Astrocyte of the spinal cord (primary cell): ENCODE measurements at places on chromosomes 5 and 9.

DNA sequence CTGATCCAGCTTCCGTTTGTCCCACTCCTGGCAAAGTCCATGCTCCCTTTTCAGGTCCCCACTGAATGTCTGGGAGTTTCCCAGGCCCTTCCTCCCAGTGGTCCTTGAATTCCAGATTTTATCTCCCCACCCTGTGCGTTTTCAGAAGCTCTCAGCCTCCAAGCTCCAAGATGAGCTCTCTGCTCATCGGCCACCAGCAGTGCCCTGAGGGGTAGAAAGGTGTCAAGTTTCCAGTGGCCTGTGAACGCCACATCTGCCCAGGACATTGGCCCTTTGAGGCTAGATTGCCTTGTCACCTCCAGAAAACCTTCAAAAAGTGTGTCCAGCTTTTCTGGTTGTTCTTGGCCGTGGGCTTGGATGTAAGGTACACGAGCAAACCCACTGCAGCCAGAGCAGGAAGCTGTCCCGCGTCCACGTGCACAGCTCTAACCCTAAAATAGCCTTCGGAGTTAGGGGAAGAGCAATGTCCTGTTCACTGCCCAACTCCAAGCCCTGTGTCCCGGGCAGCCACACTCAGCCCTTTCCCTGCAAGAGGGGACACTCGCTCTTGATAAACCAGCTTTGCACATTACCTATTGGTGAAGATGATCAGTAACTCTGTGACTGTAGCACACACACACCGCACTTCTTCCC lies 10.9 kb upstream of the LRRC14B start:
- DNase-seq, result no peak

DNA sequence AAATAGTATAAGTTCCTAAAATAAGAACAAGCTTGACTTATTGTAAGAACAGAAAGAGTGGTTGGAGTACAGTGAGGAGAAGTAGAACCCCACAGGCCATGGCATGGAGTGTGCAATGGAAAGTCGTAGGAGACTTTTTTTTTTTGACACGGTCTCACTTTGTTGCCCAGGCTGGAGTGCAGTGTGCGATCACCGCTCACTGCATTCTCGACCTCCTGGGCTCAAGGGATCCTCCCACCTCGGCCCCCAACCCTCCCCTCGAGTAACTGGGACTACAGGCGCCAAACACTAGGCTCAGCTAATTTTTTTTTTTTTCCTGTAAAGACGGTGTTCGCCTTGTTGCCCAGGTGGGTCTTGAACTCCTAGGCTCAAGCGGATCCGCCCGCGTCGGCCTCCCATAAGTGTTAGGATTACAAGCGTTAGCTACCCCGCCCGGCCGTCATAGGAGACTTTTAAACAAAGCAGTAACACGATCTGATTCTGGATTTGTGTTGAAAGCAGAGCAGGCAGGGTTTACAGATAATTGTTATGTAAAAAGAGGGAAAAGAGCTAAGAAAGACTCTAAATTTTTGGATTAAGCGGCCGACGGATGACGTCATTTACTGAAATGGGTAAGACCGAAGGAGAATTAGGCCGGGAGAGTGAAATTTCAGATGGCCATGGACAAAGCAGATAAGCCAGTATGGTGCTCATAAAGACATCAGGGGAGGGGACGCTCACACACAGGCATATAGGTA lies 752 bp downstream of the TSTD2 start:
- DNase-seq, result no peak

DNA sequence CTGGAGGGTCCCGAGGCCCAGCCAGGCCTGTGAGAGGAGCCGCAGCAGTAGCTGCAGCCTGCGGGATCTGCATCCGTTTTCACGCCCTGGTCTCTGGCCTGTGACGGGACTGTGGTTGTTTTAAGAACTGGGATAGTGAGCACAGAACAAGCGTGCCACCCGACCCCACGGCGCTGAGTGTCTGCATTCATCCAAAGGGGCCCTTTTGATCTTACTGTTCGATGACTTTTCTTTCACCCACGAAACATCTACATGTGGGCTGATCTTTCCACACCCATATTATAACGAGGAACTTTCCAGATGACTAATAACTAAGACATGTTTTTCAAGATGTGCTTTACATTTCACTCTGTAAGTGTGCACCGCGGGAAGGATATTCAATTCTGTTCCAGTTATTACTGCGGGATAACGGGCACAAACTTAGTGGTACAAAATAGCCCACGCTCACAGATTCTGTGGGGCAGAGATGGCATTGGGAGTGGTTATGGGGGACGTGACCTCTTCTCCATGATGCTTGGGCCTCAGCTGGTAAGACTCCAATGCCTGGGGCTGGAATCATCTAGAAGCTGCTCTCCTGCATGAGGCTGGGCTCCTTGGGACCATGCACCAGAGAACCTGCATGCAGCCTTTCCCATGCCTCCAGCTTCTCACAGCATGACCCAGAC lies 165.0 kb downstream of the SYK start:
- DNase-seq, result peak; percentile 76

- no peak for DNase-seq
These were observed 9.9 kb downstream of the PHAX start for GRCh38 chr5:126610616-126611015.

- DNase-seq, result no peak
These were observed 185.0 kb downstream of the GAPVD1 start for GRCh38 chr9:125446561-125447094.

GRCh38 chr9:131148966-131149687 lies 23.7 kb downstream of the NUP214 start:
- DNase-seq, result no peak

DNA sequence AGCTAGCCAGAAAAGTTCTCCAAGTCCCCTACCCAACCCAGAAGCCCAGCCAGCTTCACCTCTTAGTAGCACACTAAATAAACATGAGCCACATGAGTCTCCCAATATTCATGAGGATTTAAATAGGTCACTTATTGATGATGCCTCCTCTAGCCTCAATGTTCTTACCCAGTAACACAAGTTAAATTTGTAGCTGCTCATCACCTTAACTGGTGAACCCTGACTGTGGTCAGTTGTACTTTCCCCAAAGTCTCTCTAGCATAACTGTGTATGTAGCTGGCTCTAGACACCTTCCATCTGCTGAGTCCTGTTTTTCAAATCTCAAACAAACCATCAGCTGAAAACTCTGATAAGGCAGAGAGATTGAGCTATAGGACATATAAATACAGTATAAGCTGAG lies 100.3 kb upstream of the ELAVL2 start:
- no peak for DNase-seq

DNA sequence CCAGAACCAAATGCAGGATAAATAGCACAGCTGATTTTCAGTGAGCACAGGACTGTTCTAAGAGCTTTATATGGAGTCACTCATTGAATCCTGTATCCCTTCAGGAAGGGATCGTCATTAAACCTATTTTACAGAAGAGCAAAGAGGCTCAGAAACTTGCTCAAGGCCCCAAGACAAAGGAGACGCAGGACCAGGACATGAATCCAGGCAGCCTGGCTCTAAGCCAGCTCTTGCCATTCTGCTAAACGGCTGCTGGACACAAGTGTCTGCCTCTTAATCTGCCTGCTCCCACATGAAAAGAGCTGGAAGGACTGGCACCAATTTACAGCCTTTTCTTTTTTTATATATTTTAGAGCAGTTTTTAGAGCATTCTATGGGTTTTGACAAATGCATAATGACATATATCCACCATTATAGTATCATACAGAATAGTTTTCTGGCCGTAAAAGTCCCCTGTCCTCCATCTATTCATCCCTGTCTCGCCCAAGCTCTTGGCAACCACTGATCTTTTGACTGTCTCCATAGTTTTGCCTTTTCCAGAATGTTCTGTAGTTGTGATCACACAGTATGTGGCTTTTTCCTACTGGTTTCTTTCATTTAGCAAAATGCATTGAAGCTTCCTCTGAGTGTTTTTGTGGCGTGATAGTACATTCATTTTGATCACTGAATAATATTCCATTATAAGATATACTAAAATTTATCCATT lies 37.5 kb downstream of the RETREG1 start:
- DNase-seq, result no peak

- no peak for DNase-seq
These were observed 155.0 kb upstream of the PITX1 start for GRCh38 chr5:135189024-135189423.

- no peak for DNase-seq
These were observed 91.0 kb downstream of the LHFPL2 start for GRCh38 chr5:78557601-78558000.

- no peak for DNase-seq
These were observed 103.2 kb downstream of the ARSB start for GRCh38 chr5:78881884-78882283.

DNA sequence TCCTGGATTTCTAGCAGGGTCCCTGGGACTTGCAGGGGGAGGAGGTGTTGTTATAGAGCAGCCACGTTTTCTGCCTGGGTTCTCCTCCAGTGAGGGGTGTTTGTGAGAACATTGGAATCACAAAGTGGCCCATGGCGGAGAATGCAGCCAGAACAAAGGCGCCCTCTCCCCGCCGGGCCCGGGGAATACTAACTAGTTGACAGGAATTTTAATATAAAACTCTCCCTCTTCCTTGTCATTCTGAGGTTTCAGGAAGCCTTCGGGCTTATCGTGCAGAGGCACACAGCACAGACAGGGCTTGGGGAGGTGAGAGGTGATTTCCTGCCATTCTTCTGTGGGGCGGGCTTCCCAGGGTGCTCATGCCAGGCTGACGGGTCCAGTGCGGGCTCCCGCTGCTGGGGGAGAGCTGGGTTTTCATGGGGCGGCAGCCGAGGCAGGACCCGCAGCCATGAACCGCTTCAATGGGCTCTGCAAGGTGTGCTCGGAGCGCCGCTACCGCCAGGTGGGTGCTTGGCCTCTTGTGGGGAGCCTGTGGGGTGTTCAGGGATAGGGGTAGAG lies 37.7 kb downstream of the RGS3 start:
- DNase-seq, result no peak
